ENCODE measurements at places on chromosomes 4 and X.

- peak; percentile 38 for DNase-seq
Measured at GRCh38 chr4:145878501-145879435, 59.9 kb downstream of the ZNF827 start.

DNA sequence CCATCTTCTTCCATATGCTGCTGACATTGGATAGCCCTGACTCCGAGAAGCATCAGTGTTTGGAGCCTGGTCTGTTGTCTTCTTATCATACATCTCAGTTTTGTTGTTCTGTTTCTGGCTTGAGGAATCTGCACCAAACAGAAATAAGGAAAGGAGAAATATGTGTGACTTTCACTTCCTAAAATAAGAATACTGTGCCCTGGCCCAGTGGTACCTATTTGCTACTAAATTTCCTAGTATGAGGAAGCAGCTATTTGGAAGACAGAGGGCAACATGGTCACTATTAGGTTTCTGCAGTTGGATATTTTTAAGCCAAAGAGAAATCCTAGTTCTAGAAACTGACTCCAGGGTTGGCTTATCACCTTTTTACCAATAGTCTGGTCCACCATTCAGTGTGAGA is 16.8 kb downstream of the CT47C1 start:
- DNase-seq: no peak

GRCh38 chr4:99950913-99951254 is 809 bp upstream of the H2AZ1 start:
- no peak for DNase-seq

DNA sequence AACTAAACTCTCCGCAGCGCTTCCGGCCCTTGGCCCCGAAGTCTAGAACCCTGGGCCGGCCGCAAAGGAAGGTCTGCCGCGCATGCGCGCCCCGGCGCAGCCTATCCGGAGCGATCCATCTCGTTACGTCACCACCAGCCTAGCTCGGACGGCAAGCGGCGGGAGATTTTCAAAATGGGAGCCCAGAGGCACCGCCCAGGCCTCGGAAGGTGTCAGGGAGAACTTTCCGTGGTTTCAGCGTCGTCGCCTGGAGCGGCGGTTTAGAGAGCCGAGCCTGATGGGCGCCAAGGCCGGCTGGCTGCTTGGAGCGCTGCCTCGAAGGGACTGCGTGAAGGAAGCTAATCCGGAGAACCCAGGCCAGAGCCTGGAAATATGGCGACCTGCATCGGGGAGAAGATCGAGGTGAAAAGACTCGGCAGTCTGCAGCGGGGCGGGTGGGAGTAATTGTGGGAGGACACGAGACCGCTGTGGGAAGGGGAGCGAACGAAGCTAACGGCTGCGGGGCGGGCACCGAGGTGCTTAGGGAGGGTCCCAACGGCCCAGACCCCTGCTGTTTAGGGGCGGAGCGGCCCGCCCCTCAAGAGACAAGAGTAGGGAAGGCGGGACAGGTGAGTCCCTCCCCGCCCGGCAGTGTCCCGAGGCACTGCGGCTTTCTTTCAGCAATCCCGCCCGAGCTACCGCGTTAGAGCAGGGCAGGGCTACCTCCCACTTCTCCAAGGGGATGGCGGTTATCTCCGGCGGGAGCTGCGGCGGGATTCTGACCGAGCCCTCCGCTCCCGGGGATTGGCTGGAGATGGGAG is at the start of gene PLK4:
TSS of gene PLK4 (plus strand) at position 131 of the 800 bp plus-strand sequence. CDS start at position 373, 242 bp downstream.
- peak; percentile 99 for DNase-seq

DNA sequence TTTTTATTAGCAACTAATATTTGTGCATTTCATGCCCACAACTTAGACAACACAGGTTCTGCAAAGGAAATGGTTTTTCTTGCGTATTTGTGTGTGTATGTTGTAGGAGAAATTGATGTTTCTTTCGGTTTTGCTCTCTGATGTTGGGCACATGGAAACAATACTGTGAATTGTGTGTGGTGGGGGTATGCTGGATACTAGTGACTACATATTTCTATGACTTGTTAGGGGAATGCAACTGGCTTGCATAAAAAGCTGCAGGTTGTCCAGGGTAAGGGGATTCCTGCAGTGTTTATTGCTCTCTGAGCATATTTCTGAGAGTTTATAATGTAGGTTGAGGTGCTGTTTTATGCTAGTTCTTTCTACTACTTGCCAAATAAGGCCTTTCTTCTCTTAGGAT is 11.6 kb downstream of the DLG3 start:
- DNase-seq: no peak

GRCh38 chr4:83606898-83607297 is 71.0 kb downstream of the GPAT3 start:
- no peak for DNase-seq

GRCh38 chrX:46340696-46341095 is 204.5 kb downstream of the ZNF674 start:
- DNase-seq: no peak

DNA sequence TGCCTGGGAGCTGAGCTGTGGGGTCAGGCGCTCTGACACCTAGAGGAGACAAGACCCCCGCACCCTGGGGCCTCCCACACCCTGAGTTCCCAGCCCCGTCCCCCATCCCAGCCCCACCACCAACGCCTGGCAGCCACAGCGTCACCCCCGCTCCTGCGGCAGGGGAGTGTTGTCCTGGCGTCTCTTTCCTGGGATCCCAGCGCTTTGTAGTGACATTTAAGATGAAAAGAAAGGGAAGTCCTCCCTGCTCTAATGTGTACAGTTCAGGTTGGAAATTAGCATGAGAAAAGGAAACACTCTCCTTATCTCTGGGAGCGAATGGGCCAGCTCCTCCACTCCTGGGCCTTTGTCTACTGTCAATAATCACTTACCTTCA is 112.1 kb downstream of the FAM53A start:
- no peak for DNase-seq

GRCh38 chrX:1292575-1293290 is 24.1 kb downstream of the CSF2RA start:
- no peak for DNase-seq

DNA sequence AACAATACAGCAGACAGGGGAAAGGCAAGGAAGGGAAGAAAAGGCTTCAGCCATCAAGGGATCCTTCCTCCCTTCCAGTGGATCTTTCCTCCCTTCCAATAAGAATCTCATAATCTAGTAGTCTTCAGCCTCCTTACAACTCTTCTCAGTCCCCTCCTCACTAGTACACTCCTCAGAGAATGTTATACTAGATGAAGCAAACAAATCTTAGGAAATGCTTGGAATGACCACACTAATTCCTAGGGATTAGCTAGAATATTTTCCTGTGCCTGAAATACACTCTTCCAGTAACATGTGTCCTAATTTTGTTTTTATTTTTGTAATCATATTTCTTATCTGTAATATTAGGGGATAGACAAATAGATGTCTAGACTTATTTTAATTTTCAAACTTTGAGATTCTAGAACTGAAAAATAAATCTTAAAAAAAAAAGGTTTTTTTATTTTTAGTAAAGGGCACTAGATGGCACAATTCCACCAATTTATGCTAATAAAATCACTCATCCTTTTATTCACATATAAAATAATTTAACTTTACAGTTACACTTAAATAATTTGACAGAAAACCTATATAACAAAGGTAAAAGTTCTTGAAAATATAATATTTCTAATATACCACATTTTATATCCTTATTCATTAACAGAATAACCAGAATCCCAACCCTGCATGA is 7.0 kb upstream of the STPG2 start:
- peak; percentile 65 for DNase-seq

GRCh38 chr4:5463936-5464650 is 244.3 kb downstream of the EVC2 start:
- no peak for DNase-seq

DNA sequence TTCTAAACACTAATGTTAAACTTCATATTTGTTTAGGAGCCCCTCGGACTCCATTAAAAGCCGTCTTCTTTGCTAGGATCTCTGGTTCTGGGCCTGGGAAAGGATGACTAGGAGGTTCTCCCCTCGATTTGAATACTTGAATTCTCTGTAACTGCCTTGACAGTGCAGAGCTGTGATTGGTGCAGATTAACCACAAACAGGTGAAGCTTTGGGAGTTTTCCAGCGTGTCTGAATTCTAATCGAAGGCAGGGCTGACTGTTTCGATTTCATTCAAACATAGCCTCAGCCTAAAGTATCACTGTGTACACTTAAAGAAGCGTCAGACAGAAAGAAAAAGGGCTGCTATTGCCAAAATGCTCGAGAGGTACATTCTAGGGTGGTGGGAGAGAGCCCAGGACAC is 29.0 kb downstream of the TFDP3 start:
- DNase-seq: no peak

DNA sequence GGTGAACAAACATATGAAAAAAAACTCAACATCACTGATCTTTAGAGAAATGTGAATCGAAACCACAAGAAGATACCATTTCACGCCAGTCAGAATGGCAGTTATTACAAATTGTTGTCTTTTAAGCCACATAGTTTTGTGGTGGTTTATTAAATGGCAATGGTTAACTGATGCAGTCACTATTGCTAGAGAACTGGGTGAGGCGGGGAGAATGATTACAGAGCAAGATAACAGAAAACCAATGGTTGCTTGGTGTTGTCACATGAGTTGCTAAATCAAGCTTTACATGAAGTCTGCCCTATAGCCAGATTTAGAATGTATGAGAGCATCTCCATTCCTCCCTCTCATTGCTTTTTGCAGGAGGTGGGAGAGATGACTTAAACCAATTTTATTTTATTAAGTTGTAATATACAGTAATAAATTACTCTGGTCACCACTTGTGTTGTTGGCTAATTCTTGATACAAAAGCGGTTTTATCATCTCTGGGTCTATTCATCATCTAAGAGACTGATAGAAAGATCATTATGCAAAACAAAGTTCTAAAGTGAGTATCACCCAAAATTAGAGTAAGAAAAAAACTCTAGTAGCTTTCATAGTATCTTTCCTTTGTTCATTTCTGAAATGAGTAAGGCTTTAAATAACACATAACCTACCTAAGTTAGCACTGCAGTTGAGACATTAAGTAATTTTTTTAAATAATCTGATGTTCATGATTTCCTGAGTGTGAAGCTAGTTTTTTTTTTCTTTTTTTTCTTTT is 859.5 kb downstream of the STIM2 start:
- no peak for DNase-seq

DNA sequence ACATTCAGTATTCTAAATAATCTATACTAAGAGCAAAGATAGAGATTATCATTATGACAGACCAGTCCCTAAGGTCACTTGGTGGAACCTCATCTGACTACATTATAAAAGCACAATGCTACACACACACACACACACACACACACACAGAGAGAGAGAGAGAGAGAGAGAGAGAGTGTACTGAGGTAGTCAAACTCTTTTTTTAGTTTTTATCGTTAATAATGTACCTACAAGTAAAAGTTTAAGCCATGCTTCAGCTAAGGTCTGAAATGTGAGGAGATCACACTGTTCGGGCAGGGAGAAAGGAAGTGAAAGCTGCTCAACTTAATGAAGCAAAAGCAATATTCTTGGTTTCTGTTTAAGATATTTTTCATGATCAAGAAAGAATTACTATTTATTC is 75.8 kb upstream of the CCDC160 start:
- DNase-seq: no peak

GRCh38 chr4:83036991-83037665 is 2.1 kb downstream of the COPS4 start:
- DNase-seq: peak; percentile 6

GRCh38 chr4:109410226-109410625 is 23.4 kb upstream of the SEC24B start:
- no peak for DNase-seq

GRCh38 chr4:18961879-18962278 is 940.3 kb upstream of the LCORL start:
- no peak for DNase-seq

DNA sequence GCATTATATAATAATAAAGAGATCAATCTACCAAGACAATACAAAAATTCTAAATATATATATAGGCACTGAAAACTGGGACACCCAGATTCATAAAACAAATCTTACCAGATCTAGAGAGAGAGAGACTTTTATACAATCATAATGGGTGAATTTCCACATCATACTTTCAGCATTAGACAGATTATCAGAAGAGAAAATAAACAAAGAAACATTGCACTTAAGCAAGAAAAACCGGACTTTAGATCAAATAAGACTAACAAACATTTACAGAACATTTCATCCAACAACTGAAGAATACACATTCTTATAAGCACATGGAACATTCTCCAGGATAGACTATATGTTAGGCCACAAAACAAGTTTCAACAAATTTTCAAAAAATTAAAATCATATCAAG is 245.1 kb downstream of the INPP4B start:
- DNase-seq: peak; percentile 25

GRCh38 chr4:84433633-84434222 is 65.4 kb downstream of the NKX6-1 start:
- no peak for DNase-seq

- DNase-seq: peak; percentile 14
Measured at GRCh38 chr4:74830928-74831327, 36.6 kb upstream of the BTC start.

- DNase-seq: no peak
Measured at GRCh38 chr4:102867278-102868152, 1.3 kb upstream of the CISD2 start.

DNA sequence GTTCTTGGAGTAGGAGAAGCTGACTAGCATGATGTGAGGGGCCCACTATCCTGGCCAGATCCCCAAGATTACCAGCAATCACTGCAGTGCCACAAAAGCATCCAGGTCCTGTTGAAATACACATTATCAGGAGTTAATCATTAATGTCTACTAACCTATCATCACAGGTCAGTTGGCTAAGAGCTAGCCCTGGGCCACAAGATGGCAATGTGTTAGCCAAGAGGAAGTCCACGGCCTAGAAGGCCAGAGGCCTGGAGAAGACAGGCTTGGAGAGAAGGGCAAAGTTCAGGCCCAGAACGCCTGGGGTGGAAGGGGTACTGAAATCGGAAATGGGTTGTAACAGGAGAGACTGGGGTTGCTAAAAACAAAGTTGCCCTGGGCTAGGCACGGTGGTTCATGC is 19.9 kb upstream of the KIAA1210 start:
- DNase-seq: no peak

GRCh38 chr4:34066126-34066525 is 2178.2 kb downstream of the ARAP2 start:
- no peak for DNase-seq

DNA sequence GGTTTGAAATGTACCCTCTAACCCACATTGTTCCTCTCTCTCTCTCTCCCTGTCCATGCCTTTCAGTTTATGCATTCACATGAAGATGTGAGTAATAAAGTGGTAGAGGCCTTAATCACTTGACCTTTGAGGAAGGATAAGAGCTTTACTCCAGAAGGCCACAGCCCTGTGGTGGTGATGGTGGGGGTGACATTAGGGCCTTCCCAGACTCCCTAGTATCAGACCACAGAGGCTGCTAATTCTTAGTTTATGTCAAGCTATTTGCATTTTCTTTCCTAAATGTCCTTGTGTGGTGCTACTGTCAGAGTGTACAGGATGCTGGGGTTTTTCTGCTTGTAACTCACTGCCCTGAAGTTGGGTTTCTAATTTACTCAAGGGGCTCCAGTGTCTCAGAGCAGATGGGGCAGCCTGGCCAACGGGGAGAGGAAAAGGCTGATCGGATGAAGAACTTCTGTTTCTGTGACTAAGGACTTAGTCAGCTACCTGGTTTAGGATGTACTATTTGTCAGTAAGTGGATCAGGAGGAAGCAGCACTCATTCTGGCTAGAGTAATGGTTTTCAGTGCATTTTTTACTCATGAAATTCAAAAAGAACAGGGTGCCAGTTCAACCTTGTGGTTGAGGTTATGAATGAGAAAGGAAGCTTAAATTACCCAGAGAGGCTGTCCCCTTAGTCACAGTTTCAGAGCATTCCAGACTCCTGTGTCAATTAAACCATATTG is 509.6 kb upstream of the DIPK2B start:
- peak; percentile 90 for DNase-seq
